ENCODE measurements at places on chromosomes 7 and 10. TPM values are rescaled to one million over a fixed set of nuclear protein-coding genes. Genes with fewer than 3 reads are reported as not detected.
A peak's percentile ranks its signal among the peaks of the same experiment; 100 is the strongest.

DNA sequence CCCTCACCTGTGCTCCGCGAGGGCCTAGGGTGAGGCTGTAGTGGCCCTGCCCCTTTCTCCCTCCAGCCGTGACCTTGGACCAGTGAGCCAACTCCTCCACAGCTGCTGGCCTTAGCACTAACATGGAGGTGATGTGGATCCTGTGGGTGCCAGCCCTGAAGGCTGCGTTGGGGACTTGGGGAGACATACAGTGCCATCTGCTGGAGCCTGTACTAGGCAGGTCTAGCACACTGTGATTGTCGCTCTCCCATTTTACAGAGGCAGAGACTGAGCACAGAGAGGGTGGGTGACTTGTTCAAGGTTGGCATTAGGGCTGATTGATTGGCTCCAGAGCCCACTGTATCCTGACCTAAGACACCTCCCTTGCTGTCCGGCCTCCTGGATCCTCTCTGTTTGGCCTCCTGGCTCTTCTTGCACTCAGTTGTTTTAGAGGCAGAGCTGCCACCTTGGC is 37.6 kb downstream of the PRF1 start:
- no peak overlapping the region for H3K4me3 ChIP-seq
- H3K27ac ChIP-seq, result no peak overlapping the region
- no peaks in the 10 kb centered on the region for H3K27me3 ChIP-seq
- DNase-seq, result peak; percentile 77

DNA sequence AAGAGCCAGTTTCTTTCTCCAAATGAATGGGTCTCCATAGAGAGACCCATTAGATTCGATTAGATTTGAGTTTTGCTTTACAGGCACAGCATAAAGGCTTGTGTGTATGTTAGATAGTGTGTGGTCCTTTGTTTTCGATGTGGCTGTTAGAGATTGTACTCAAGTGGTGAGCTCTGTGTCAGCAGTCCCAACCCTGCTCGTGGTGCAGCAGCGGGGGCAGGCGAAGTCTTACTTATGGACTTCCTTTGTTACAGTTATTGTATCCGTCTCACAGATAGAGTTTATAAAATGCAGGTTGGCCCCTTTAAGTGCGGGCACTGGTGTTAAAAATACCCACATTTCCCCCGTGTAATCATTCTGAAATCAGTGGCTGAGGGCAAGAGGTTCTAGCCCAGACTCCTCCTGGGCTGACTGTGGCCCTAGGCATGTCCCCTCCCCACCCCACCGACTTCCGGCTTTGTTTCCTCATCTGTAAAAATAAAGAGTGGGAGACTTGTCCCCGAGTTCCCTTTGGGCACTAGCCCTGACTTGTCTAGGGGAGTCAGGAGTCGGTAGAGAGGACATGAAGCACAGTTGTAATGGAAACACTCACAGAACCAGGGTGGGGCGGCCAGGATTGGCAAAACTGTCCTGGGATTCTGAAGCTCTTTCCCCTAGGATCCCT is 28.6 kb downstream of the MTURN start:
- no peaks in the 10 kb centered on the region for H3K36me3 ChIP-seq
- DNase-seq, result no peak
- H3K27ac ChIP-seq, result peak overlapping the region; percentile 81
- no peaks in the 10 kb centered on the region for H3K27me3 ChIP-seq

GRCh38 chr7:83946801-83947200 is 247.8 kb downstream of the SEMA3A start:
- no peak for DNase-seq
- no peak overlapping the region for H3K4me3 ChIP-seq
- H3K27me3 ChIP-seq, result no peaks in the 10 kb centered on the region

DNA sequence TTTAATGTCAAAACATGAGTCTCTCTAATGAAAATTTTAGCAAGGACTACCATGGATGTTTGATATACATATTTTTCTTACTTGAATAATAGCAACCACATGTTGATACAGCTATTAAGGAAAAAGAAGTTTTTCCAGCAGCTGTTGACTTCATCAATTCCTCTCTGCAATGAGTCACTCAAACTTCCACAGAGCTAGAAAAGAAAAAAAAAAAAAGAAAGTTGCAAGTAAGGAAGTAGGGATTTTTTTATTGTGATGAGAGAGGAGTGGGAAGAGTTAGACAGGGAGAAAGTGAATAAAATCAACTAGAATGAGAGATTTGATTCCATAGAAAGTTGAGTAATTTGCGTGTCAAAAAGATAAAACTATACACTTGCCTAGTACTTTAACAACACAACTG is 46.2 kb downstream of the CAV1 start:
- no peak for DNase-seq
- H3K4me3 ChIP-seq, result no peak overlapping the region
- no peaks in the 10 kb centered on the region for H3K36me3 ChIP-seq
- peak overlapping the region; percentile 81 for H3K27ac ChIP-seq

- no peaks in the 10 kb centered on the region for H3K36me3 ChIP-seq
- H3K27me3 ChIP-seq, result no peaks in the 10 kb centered on the region
- no peak for DNase-seq
These were observed 206.7 kb downstream of the POU6F2 start for GRCh38 chr7:39184391-39184790.

- DNase-seq, result no peak
- H3K36me3 ChIP-seq, result peaks cover 9% of the 10 kb centered on the region
- no peak overlapping the region for H3K27ac ChIP-seq
- H3K27me3 ChIP-seq, result no peaks in the 10 kb centered on the region
- no peak overlapping the region for H3K4me3 ChIP-seq
- H3K4me1 ChIP-seq, result no peaks in the 10 kb centered on the region
These were observed 178.9 kb downstream of the MLLT10 start for GRCh38 chr10:21712975-21713374.

- no peaks in the 10 kb centered on the region for H3K36me3 ChIP-seq
- DNase-seq, result peak; percentile 29
- H3K4me1 ChIP-seq, result peaks cover 31% of the 10 kb centered on the region
These were observed 3.1 kb downstream of the RGS10 start for GRCh38 chr10:119539359-119539825.

NT5C2 gene
- total RNA-seq, result 94.1 TPM

TMUB1 gene
- 18.1 TPM for total RNA-seq

KNDC1 gene
- under 0.01 TPM for total RNA-seq

SPAG6 gene
- total RNA-seq, result not detected

Measured in osteoblast (primary cell).